ENCODE measurements at places on chromosomes 11 and 22.

GRCh38 chr11:64998141-64998540, 1.4 kb upstream of the BATF2 start:
- no peak for DNase-seq

GRCh38 chr11:16286095-16286494, 70.3 kb downstream of the SOX6 start:
- no peak for DNase-seq

DNA sequence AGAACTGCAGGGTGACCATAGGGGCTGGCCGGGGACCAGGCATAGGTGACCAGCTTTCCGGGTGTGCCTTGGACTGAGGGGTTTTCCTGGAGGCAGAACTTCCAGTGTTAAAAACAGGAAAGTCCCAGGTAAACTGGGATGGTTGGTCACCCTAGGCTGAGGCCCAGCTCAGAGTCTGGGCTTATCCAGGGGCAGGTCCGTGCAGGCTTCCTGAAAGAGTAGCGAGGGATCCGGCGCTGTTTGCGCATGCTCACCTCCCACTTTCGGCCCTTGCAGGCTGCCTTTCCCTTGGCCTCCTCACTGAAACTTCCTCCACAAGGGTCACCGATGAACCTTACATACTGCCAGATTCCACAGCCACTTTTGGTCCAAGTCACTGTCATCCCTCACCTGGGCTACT, 119.8 kb upstream of the PLET1 start:
- no peak for DNase-seq

DNA sequence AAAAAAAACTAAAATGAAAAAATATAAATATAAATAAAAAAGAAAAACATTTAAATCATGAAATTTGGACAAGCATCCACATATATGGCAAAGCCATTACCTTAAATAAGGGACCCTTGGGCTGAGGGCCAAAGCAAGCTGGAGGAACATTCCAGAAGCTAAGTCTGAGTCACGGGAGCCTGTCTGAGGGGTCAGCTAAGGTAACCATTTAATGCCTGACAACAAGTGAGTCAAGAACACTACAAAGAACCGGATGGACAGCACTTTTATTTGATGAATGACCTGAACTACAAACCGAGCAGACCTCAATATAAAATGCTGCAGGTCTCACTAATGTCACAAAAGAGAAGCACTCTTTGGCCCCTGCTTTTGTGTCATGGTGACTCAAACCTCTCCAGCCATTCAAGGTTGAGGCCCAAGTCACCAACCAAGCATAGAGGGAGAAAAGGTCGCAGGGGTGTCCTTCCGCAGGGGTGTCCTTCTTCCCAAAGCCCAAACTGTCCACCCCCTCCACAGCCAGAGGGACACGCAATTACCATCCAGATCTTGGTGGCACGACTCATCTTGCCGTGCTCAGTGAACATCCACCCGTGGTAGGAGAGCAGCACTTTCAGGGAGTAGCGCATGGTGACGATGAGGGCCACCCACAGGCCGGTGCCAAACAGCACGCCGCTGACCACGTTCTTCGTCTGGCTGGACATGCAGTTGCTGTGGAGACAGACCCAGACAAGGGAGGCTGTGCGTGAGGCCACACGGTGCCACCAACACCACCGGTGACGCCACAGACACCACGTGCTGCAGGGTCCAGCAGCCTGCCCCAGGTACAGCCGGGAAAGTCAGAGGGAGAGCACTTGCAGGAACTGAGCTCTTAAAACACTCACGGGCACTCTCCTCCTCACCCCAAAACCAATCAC, 34.5 kb downstream of the CPT1A start:
- no peak for DNase-seq

GRCh38 chr22:36246718-36247117, 6.2 kb upstream of the APOL1 start:
- DNase-seq: no peak

- no peak for DNase-seq
These were observed 31.8 kb upstream of the RAPSN start for GRCh38 chr11:47480762-47481161.

Data from activated CD8-positive, alpha-beta memory T cell treated with anti-CD3 and anti-CD28 coated beads for 48 hours (primary cell).